ENCODE measurements at places on chromosomes 4 and X.

- no peak for DNase-seq
Observed at GRCh38 chrX:95057341-95057740, 1383.3 kb downstream of the FAM133A start.

GRCh38 chr4:41887821-41888686, 47.2 kb upstream of the TMEM33 start:
- DNase-seq: no peak

- DNase-seq: no peak
Observed at GRCh38 chr4:159103384-159103990, 608 bp downstream of the RAPGEF2 start.

GRCh38 chr4:20428436-20429160, 176.9 kb downstream of the SLIT2 start:
- no peak for DNase-seq

GRCh38 chr4:121139533-121140222, 24.4 kb downstream of the TNIP3 start:
- no peak for DNase-seq

DNA sequence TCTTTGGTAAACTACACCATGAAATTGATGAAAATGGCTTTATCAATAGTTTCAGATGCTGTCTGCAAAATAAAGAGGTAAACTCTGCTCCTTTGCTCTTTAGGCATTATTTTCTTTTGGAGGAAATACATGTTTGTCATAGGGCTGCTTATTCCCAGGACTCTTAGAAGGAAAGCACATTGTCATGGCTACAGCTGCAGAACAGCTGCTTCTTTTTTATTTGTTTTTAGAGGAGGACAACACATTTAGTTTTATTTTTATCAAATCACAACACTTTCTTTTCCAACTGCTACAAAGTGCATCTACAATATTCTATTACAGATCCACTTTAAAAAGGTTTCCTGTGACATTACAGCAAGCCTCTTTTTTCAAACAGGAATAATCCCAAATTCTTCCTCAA, 12.7 kb upstream of the HPF1 start:
- DNase-seq: no peak

DNA sequence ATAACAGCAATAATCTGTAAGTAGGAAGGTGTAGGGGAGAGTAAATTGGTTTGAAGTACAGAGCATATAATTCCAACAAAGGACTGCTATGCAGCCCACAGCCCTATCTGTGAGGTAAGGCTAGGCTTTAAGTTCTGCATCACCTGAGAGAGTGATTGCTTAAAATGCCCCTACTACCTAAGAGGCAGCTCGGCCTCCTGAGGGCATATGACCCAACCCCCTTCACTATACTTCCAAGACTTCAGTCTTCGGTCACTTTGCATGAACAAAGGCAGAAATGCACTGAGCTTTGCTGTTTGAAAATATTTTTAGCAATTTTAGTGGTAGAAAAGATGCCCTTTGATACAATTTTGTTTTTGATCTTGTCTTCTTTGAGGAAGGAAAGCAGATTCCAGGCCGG, 4.9 kb upstream of the DDX3X start:
- no peak for DNase-seq

DNA sequence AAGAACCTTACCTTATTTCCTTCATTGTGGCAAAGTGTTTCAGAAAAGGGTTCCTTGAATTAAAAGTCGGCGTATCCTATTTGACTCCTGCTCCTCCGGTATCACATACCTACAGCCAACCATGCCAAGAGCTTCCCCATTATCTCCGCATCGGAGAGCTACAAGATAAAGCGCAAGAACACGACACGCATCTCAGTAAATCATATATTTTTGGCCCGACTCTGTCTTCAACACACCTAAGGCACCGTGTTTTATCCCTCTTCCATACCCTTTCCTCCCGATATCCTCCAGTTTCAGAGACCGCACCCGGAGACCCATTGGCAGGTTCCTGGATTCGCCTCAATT, 497 bp upstream of the THAP9 start:
- DNase-seq: no peak

DNA sequence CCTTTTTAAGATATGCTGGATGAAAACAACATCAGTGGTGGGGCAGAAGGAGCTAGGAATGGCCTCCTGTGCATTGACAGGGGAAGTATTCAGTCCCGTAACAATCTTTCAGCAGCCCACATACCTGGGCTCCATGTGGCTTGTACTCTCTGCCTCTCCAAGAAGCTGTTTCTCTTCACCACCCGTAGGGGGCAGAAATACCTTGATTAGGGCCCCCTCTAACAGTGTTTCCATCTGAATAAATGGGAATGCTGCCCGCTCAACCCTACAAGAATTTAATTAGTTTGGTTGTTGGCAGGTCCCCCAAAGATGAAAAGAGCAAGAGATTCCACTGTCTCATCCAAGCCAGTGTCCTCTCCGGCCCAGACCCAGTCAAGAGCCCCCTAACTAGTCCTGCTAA, 155.2 kb downstream of the SMIM20 start:
- no peak for DNase-seq

DNA sequence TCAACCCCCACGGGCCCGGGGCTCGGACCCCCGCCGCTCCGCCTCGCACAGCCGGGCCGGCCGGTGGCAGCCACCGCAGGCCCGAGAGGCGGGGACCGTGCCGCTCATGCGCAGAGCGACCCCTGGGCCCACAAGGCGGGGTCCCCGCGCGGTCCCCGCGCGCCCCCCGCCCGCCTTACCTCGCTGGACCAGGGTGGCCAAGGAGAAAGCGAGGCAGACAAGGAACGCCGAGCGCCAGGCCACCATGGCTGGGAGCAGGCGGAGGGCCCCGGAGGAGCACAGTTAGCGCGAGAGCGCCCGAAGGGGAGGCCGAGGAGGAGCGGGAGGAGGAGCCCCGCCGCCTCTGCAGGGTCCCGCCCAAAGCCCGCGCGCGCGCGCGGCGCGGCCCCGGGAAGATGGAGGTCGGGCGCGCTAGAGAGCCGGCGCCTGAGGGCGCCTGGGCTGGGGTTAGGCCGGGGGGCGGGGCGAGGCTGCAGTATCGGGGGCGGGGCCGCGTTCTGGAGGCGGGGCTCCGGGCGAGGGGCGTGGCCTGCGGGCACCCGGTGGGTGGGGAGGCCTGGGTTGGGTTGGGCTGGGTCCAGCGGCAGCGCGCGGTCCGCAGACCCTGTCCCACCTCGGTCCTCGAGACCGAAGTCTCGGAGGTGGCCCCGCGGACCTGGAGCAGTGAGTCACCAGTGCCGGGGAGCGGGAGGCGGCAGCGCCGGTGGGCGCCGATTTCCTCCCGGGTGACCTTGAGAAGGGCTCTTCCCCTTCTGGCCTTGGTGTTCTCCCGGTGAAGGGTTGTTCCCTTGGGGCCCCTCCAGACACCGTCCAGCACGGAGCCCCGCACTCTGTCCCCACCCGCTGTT, at the start of gene CD99L2:
TSS of gene CD99L2 (minus strand) at position 326 of the 848 bp plus-strand sequence. CDS start at position 246, 80 bp downstream.
- peak; percentile 93 for DNase-seq
